ENCODE measurements at places on chromosomes 16 and 17.
A peak's percentile ranks its signal among the peaks of the same experiment; 100 is the strongest.

DNA sequence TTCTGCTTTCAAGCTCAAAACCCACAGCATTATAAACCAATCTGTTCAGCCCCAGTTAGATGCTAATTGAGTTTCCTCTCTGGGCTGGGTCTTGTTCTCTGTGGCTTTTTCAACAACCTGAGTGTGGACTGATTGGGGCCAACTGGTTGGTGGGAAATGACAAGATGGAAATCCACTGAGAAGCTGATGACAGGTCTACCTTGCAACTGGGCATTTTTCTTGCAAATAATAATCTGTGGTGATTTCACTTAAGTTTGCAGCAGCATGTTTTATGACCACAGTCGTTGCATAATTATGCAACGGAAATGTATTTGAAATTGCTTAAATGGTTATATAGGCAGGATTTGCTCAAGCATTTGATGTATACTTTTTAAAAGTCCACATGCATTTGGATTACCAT lies 69.9 kb downstream of the AKAP1 start:
- no peak for DNase-seq

DNA sequence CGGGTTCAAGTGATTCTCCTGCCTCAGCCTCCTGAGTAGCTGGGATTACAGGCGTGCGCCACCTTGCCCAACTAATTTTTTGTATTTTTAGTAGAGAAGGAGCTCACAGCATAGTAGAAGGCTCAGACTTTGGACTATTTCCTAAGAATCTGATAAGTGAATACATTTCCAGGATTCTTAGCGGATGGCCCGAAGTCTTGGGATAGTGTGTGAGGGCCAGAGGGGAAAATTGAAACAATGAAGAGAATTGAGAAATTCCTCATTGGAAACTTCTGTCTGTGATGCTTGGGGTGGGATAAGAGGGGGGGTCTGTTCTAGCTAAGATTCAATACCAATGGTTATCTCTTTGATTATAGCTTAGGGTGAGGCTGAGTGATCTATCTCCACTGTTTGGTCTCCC lies 183.3 kb downstream of the MSI2 start:
- no peak for DNase-seq

DNA sequence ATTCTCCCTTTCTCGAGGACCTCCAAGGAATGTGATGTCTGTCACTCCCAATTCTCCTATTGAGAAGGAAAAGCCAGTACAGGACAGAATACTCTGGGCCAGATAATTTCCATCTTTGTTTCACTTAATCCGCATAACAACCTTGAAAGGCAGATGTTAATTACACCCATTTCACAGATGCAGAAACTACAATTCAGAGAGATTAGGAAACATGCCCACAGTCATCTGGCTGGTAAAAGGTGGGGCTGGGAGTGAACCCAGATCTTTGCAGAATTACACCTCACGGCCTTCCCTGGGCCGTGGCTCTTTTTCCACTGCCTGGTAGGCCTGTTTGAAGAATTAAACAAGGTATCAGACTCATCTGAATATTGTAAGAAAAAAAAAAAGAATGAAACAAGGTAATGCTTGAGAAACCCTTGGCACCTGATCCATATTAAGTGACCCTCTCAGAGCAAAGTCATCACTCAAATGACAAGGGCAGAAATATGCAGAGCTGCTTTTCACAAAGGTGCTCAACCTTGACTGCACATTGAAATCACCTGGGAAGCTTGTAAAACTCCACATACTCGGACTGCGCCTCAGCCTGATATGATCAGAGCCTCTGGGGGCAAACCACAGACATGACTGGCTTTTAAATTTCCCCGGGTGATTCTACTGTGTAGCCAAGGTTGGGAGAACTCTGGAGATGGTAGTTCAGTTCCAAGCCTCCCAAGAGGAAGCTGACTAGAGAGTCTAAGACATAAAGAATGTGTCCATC lies 16.6 kb upstream of the G6PC1 start:
- DNase-seq: no peak

DNA sequence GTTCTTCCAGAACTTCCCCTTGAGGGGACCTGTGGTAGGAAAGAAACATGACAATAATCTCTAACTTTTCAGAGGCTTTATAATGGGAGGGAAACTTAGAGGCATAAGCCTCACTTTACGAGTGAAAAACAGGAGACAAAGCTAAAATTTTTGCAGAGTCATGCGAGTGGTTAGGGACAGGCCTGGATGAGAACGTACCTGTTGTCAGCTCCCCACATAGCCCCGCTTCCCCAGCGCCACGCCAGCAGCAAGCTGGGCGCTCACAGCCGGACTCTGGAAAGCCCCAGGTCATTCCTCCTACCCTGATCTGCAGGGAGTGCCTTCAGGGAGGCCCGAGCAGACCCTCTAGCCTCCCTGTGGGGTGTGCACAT lies 53.6 kb downstream of the LDHD start:
- DNase-seq: no peak

DNA sequence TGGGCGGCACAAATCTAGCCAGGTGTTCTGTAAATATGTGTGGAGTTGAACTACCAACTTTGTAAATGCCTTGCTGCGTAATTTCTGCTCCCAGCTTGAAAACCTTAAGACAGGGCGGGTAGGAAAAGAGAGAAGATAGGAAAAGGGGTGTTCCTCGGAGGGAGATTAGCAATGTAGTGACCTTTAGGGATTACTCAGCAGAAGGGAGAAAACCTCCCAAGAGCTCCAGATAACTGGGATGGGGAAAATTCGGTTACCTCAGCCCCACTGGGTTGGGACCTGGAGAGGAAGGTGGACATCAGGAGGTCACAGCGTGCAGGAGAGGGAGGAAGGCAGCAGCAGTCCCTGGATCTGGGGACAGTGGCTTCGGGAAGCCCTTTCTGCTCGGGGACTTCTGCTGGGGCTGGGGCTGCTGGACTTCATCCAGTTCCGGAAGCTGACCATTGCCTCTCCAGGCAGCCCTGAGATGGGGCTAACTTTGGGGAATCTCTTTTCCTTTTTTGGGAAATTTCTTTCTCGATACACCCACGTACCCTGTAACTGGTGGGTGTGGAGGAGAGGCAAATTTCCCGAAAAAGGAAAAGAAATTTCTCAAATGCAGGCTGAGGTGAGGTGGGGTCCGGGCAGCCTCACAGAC lies 39.2 kb downstream of the MPRIP start:
- no peak for DNase-seq

DNA sequence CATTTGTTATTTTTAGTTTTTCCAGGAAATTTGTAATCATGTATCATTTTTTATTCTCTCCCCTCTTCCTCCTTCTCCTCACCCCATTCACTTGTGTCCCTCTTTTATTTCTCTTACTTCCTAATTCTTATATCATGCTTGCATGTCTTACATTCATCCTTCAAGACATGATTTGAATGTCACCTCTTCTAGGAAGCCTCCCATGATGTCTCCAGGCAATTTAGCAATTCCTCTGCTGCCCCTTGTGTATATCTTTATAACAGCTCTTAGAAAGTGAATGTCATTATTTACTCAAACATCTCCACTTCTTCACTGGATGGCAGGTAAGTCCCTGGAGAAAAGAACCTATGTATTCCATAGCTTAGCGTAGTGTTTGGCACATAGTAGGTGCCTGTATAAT lies 7.8 kb downstream of the HNF1B start:
- DNase-seq: no peak

DNA sequence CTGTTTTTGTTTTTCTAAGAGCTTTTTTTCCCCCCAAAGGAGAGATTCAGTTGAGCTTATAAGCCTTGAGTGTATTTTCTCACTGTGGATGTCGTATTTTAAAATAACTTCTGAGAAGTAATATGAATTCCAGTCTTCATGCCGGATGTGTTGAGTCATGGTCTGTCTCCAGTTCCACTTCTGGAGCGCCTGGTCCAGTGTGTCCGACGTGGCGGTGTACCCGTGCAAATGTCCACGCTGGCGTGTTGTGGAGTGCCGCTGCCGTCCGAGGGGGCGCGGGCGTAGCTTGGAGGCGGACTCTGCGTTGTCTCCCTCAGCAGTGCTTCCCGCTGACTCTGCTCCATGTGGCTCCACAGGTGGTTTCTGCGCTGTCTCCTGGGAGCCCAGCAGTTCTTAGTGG lies 60.9 kb upstream of the ZNF750 start:
- no peak for DNase-seq

- DNase-seq: no peak
Observed at GRCh38 chr16:46817961-46818360, 13.0 kb downstream of the C16orf87 start.

- no peak for DNase-seq
Observed at GRCh38 chr17:6641247-6641863, 495 bp downstream of the TXNDC17 start.

DNA sequence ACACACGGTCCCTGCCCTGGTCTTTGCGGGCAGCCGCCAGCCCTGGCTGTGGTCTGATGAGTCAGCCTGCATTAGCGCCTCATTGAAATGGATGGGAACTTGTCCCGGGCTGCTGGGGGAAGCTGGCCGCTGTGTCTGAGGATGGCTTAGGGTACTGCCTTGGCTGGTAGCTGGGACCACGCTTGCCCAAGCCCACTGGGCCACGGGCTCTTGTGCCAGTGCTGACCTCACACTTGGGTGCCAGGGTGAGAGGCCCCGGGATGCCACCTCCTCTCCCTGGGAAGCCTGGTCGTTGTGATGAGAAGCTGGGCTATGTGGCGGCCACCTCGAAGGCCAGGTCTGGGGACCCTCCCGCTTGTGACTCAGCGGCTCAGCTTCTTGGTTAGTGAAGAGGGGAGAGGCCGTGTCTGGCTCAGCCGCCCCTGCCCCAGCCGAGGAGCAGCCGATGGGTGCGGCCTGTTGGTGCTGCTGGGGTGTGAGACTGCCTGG lies 10.7 kb downstream of the CACNA1H start:
- no peak for DNase-seq

DNA sequence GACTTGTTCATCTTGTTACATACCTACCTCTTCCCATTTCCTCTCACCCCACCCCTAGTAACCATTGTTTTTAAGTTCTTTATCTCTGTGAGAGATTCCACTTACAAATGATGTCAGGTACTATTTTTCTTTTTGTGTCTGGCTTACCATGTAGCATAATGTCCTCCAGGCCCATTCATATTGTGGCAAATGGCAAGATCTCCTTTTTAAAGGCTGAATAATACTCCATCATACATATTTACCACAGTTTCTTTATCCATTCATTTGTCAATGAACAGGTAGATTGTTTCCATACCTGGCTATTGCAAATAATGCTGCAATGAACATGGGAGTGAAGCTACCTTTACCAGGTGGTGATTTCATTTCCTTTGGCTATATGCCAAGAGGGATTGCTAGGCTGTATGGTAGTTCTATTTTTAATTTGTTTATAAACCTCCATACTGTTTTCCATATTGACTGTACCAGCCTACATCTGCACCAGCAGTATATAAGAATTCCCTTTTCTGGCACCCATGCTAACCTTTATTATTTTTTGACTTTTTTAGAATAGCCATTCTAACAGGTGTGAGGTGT lies 53.9 kb downstream of the NSRP1 start:
- no peak for DNase-seq

DNA sequence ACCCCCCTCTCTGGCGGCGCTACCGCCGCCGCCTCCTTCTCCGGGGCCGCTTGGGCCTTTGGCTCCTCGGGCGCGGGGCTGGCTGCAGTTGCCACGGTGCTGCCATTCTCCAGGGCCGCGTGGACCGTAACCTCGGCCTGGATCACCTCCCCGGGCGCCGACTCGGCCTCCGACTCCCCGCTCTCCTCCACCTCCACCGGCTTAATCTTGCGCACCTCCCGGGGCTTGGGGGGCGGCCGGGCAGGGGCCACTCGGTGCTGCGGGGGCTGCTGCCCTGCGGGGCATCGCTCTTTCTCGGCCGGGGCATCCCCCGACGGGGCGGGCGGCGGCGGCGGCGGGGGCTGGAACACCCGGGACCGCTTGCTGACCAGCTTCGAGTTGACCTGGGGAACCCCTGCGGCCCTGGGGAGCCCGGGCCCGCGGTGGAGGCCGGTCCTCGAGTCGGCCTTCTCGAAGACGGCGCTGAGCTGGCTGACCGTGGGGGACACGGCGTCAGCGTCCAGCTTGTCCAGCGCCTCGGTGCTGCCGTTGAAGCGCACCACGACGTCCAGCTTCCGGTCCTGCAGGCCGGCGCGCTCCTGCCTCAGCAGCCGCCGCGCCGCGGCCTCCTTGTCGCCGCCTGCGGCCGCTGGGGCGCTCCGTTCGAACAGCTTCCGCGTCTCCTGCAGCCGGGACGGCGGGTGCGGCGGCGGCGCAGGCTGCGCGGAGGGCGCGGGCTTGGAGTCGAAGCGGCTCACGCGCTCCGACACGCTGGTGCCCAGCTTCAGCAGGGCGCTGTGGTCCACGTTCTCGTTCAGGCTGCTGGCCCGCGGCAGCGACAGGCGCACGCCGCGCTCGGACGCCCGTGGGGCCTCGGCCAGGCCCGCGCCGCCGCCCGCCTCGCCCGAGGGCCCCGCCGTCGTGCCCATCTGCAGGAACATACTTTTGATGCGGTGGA lies 792 bp downstream of the PPP1R9B start:
- DNase-seq: no peak

GRCh38 chr17:58521680-58522079 lies 7.2 kb upstream of the MTMR4 start:
- no peak for DNase-seq

DNA sequence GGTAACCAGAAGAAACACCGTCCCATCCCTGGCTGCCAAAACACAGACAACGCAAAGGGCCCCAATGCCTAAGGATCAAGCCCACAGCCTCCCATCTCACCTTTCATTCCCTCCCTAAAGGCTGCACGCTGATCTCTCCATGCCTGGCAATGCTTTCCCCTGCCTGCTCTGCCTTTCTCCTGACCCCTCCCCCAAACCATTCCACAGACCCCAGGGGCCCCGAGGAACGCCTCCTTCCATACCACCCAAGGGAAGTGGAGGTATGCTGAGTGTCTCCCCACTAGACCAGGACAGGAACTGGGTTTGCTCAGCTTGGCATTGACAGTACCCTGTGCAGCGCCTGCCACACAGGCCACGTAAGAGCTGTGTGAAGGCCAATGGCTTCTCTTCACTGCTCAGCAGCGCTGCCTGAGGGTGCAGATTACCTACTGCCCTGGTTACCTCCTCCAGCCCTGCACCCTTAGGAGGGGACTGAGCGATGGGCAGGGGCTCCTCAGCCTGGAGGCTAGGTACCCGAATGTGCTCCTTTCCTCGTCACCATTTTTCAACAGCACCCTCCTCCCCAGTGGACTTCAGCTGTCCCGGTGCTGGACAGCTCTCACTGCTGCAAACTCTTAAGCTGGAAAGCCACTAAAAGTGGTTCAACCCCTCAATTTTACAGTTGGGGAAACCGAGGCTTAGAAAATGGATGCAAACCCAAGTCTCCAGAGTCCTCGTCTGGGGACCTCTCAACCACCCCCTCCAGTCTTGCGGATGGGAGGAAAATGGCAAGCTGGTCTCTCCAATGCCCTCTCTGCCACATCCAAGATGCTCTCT lies 45.0 kb downstream of the SRCIN1 start:
- peak; percentile 38 for DNase-seq

DNA sequence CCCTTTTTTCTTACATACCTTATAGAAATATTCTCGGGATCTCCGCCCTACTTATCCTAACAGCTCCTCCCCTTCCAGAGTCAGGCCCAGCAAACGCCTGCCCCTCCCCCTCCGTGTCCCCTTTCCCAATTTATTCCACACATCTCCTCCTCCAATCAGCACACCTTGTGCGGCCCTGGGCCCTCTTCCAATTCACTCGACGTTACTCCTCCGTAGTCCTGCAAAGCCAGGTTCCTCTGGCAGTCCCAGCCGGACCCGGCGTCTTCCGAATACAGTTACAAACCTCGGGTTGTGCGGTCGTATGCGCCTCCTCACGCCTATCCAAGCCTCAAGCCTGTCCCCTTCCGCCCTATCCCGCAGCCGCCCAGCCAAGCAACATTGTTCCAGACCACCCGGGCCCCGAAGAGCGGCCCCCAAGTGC lies 677 bp downstream of the CBX1 start:
- peak; percentile 34 for DNase-seq

GRCh38 chr16:87864331-87864989 lies 4.8 kb downstream of the SLC7A5 start:
- no peak for DNase-seq
